Thoracic aorta (tissue), 2 donors: ENCODE measurements at places on chromosomes 4 and X. TPM values are rescaled to one million over a fixed set of nuclear protein-coding genes. Genes with fewer than 3 reads are reported as not detected.
A peak's percentile ranks its signal among the peaks of the same experiment; 100 is the strongest.

The RBM46 gene
- not detected for total RNA-seq

- H3K4me1 ChIP-seq = peaks cover 18% of the 10 kb centered on the region
- H3K27me3 ChIP-seq = no peaks in the 10 kb centered on the region
- no peak overlapping the region for H3K4me3 ChIP-seq
- no peaks in the 10 kb centered on the region for H3K36me3 ChIP-seq
- no peak for DNase-seq
- no peak overlapping the region for H3K27ac ChIP-seq
These were observed 5.9 kb downstream of the EMCN start for GRCh38 chr4:100511896-100512295.

The GABRA4 gene
- not detected for total RNA-seq

The FSTL5 gene
- total RNA-seq = not detected

The STOX2 gene
- total RNA-seq = 20.2 TPM

- no peak for DNase-seq
- H3K4me3 ChIP-seq = no peak overlapping the region
- no peak overlapping the region for H3K27ac ChIP-seq
- no peaks in the 10 kb centered on the region for H3K4me1 ChIP-seq
- no peaks in the 10 kb centered on the region for H3K36me3 ChIP-seq
- no peaks in the 10 kb centered on the region for H3K27me3 ChIP-seq
These were observed 178.4 kb downstream of the MGST2 start for GRCh38 chr4:139844057-139844456.

The FHDC1 gene
- 0.35 TPM for total RNA-seq

- DNase-seq = no peak
- H3K4me3 ChIP-seq = peak overlapping the region; percentile 84
- H3K4me1 ChIP-seq = peaks cover 4% of the 10 kb centered on the region
These were observed 2.2 kb downstream of the MAMLD1 start for GRCh38 chrX:150365051-150365989.

DNA sequence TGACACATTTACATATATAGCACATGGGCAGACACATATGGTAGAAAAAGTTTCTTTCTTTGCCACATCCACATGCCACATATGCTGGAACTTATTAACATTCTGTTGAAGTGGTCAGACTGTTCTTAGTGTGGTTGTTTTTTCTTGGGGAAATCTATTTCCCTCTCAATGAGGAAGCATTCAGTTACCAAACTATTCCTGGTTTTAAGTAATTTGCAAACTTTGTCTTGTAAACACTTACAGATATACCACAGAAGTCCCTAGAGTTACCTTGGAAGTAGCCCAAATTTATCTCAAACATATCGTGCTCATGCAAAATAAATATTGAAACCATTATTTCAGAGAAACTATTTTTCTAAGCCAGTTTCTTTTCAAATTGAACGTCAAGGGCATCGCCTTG lies 625.5 kb upstream of the INTU start:
- H3K27ac ChIP-seq = no peak overlapping the region
- H3K4me1 ChIP-seq = no peaks in the 10 kb centered on the region
- H3K4me3 ChIP-seq = no peak overlapping the region
